ENCODE measurements at places on chromosomes 6 and 20.

DNA sequence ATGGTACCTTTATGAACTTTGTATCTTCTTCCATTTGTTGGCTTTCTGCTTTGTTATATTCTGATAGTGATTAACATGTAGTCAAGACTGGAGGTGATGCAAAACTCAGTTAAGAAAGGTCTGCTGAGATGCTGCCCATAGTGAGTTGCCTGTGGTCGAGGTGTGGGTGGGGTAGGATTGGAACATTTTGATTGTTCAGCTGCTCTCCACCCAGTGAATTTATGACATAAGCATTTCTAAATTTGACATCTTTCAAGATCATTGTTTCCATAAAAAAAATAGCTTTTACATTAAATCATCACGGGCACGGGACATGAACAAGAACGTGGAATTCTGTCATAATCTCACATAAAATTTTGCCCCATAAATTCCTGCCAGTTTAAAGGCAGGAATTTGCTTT lies 146.6 kb upstream of the POU3F2 start:
- no peak for DNase-seq

DNA sequence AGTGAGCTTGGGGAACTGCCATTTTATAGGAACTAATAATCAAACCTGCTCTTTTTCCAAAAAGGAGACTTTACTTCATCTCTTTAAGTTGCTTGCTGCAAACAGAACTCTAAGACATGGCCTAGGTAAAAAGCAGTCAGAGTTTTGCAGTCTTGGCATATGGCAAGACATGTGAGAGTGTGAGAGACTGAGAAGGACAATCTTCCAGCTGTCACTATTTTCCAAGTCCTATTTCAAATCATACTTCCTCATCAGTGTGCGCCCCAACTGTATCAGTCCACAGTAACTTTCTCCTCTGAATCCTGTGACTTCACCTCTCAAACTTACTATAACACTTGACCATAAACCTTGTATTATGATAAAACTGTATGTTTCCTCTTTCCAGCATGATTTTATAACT lies 10.4 kb downstream of the CALHM6 start:
- no peak for DNase-seq

DNA sequence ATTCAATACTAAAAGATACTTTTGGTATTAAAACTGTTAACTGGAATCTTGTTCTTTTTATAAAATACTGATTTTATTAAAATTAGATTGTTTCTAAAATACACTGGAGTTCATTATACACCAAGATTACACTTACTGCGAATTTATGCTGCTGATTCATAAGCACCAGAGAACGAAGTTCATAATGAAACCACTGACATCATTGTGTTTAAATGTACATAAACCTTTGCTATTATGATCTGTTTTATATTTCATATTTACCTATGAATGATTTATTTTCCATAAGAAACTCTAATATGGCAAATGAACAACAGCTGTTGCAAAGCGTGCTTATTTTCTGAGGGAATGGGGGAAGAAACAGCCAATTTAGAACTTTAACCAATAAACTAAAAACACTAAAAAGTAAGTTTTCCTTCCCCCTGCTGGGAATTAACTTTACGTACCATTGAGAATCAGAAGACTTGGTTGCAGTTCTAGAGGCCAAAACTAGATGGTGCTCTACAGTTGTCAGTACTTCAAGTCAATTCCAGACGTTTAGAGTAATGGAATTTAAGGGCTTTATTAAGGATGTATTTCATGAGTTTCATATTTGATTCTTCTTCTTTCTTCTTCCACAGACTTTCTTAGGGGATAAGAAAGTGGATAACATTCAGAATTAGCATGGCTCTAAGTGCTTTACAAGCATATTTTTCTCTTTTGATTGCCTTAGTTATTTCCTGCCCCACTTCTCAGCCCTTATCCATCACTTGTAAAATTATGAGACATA lies 30.8 kb upstream of the COL19A1 start:
- peak; percentile 29 for DNase-seq

- no peak for DNase-seq
Observed at GRCh38 chr20:37902504-37903313, at the start of gene VSTM2L. TSS of gene VSTM2L (plus strand) at chr20:37903127. CDS start at chr20:37903351, 224 bp downstream.

- DNase-seq: no peak
Observed at GRCh38 chr6:13398069-13398381, 69.7 kb upstream of the TBC1D7 start.

GRCh38 chr6:135901774-135902524 lies 50.4 kb downstream of the PDE7B start:
- DNase-seq: no peak

DNA sequence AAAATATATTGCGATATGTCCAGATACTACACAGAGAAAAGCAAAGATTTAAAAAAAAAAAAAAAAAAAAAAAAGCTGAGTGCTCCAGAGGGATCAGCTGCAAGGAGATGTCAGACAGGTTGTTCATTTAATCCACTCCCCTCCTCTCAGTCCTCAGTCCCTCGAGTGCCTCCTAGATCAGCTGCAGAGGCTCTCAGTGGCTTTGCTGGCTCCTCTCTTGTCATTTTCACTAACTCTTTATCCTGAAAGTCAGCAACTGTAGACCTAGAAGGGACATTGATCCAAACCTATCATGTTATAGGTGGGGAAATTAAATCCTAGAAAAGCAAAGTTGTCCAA lies 61.6 kb downstream of the KIAA0319 start:
- no peak for DNase-seq

DNA sequence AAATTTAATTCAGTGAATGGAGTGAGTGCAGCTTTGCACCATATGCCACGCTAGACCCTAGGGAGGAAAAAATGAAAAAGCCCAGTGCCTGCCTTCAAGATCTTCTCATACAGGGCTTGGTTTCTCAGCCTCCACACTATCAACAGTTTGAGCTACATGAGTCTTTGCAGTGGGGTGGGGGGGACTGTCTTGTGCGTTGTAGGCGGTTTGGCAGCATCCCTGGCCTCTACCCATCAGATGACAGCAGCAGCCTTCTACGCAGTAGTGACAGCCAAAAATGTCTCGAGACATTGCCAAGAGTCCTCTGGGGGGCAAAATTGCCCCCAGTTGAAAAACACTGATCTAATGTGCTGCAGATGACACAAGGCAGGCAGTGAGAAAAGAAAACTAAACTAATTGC lies 6.2 kb downstream of the CDH22 start:
- no peak for DNase-seq

- no peak for DNase-seq
Observed at GRCh38 chr6:161536224-161536630, 262.4 kb upstream of the AGPAT4 start.

DNA sequence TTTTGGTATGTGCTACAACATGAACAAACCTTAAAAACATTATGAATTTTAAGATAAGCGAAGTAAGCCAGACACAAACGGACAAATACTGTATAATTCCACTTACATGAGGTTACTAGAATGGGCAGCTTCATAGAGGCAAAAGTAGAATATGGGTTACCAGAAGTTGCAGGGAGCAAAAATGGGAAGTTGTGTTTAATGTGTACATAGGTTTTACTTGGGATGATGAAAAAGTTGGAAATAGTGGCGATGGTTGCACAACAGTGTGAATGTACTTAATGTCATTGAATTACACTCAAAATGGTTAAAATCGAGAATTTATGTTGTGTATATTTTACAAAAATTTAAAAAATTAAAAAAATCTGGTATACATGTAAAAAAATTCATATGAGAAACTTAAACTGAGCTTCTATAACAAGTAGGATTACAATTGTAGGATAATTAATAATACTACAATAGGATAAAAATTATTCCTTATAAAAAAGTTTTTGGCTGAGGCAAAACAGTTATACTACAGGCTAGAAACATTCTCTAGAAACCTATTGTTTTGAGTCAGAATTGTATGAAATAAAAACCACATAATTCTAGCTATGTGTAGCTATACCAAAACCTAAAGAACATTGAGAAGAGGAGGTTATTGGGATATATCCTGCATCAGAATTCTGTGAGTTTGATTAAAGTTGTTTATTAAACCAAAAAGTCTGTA lies 24.8 kb upstream of the DYNLRB1 start:
- DNase-seq: no peak

DNA sequence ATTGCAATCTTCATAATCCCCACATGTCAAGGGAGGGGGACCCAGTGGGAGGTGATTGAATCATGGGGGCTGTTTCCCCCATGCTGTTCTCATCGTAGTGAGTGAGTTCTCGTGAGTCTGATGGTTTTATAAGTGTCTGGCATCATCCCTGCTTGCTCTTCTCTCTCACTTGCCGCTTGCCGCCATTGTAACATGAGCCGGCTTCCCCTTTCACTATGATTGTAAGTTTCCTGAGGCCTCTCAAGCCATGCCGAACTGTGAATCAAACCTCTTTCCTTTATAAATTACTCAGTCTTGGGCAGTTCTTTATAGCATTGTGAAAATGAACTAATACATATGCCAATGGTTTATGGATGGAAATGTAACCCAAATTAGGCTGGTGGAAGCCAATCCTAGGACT lies 109.4 kb upstream of the AKAP12 start:
- no peak for DNase-seq

GRCh38 chr6:50905297-50905696 lies 86.6 kb downstream of the TFAP2B start:
- no peak for DNase-seq

DNA sequence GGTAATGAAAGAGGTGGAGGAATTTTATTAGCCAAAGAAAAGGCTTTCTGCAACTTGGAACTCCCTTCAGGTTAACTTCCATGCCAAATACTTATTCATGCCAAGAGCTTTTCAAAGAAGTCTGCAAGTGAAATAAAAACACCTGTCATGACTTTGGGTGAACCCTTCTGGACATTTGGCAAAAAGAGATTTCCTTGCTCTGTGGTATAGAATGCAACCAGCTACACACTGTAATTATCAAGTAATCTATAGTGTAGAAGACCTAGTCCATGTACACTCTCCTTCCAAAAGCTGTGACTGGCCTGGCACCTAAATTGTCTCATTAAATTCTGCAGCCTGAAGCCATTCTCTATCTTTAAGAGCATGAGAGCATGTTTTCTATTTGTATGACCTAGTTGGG lies 232.3 kb downstream of the COL12A1 start:
- DNase-seq: no peak

DNA sequence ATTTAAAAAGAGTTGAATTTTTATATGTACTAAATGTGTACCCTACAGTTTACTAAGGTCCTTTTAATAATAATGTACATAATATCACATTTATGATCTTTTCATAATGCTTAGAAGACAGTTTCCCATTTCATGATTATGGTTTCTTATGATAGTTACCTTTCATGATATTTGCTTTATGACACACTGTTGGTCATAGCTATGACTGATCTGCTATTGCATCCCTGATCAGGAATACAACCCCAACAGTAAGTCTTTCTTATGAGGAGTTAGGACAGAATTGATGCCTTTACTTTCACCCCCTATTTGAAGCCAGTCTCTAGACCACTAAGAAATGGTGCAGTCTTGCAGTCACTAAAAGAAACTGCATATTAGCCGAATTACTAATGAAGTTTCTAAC lies 31.0 kb downstream of the LCA5 start:
- no peak for DNase-seq

DNA sequence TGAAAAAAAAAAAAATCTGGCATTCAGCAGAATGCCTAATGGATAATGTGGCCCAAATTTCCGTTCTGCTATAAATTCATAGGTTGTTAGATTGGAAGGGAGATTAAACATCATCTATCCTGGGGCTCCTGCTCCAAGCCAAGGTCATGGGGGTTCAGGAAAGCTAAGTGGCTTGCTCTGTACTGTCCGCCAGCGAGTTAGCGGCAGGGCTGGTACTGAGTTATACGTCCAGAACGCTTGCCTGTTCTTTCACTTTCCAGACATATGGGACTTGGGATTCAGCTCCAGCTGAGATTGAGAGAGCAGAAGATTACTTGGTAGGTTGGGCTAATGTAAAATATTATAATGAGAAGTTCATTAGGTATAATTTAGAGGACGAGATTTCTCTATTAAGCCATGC lies 858 bp downstream of the RWDD1 start:
- peak; percentile 6 for DNase-seq

GRCh38 chr6:134683783-134684422 lies 266.0 kb downstream of the ALDH8A1 start:
- DNase-seq: no peak

DNA sequence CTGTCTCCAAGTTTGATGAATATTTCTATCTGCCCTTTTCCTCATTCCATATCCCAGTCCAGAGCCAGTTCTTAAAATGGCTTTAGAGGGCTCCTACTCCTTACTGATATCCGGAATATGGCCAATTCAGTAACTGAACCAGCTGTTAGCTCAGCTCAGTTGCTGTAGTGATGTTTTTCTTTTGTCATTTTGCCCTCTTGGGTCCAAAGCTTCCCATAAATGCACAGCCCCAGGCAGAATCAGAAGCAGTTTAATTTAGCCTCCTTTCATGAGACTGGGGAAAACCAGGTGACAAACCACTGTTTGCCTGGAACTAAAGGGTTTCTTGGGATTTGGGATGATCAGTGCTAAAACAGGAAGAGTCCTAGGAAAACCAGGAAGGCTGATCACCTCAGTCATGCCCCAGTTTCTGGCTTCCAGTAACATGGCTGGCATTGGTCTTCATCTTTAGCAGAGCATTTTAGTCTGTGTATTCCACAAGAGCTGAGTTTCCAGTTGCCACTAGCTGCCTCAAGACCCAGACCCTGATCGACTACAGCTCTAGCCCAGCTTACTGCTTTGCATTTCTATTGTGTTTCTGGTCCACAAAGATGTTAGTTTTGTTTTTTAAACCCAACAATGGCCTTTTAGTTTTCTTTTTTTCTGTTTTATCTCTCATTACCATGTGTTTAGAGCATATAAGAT lies 40.6 kb upstream of the REV3L start:
- no peak for DNase-seq

- no peak for DNase-seq
Observed at GRCh38 chr6:159252955-159253508, 83.8 kb downstream of the FNDC1 start.

- no peak for DNase-seq
Observed at GRCh38 chr20:12316794-12317193, 399.1 kb downstream of the BTBD3 start.

GRCh38 chr6:119240257-119241110 lies 109.1 kb downstream of the MAN1A1 start:
- DNase-seq: no peak

GRCh38 chr6:48714250-48714649 lies 603.3 kb upstream of the PTCHD4 start:
- DNase-seq: no peak

GRCh38 chr6:161374971-161375873 lies 101.4 kb upstream of the AGPAT4 start:
- no peak for DNase-seq

DNA sequence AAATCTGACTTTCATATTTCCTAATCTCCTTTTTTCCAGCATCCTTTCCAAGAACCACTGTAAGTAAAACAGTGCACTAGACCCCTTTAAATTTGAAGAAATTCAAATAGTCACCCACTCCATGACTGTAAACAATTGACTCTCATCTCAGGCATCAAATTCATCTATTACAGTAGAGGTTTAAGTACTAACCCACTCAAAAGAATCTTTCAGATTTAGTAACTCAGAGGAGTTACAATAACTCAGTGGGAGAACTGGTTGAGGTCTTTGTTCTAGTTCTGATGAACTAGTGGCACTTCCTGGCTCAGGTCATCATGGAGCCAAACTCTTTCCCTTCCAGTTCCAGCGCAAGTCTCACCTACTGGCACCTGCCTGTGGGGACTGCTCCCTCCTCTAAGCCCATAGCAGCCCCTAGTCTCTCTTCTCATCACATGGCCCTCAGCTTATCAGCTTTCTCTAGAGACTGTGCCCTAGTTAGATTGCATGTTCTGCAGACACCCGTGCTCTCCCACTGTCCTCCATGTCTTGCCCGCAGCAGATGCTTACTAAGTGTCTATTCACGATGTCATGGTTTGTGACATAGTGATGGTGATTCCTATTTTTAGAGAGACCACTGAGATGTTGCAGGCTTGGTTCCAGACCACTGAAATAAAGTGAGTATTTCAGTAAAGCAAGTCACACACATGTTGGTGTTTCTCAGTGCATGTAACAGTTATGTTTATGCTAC lies 196.2 kb downstream of the TBC1D7 start:
- no peak for DNase-seq

- DNase-seq: no peak
Observed at GRCh38 chr6:80170433-80170832, 64.0 kb downstream of the BCKDHB start.
